ENCODE measurements at places on chromosomes 6 and 20. TPM values are rescaled to one million over a fixed set of nuclear protein-coding genes. Genes with fewer than 3 reads are reported as not detected.
A peak's percentile ranks its signal among the peaks of the same experiment; 100 is the strongest.

Gene SPAG4
- total RNA-seq: 12.8 TPM

Gene ADGRF4
- total RNA-seq: not detected

Gene SAPCD1
- 11.6 TPM for total RNA-seq

Gene TRAPPC3L
- total RNA-seq: not detected

Gene ASCC3
- total RNA-seq: 26.5 TPM

Gene ATP6V1G2
- total RNA-seq: 28.8 TPM

Gene B3GAT2
- total RNA-seq: 0.92 TPM

Gene ADGRF5
- total RNA-seq: not detected

Gene AGPAT4
- 11.9 TPM for total RNA-seq

Gene KHDC1L
- not detected for total RNA-seq

Gene STMND1
- not detected for total RNA-seq

DNA sequence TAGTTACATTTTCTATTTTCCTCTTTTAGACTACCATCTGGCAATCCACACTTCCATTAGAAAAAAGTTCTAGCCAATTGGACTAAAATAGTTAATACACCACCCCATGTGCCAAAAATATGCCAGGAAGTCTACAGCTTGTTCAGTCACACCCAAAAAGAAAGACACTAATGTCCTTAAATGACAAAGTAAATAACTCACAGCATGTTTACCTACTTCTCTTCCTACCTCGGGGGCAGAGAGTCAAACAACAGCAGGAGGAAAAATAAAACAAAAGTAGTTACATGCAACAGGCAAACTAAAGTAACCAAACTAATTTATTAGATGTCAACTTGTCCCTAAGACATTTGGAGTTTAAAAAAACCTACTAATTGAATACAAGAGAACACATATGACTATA lies 57.0 kb downstream of the UBE3D start:
- no peaks in the 10 kb centered on the region for H3K27me3 ChIP-seq
- H3K27ac ChIP-seq: no peak overlapping the region
- peaks cover 3% of the 10 kb centered on the region for H3K36me3 ChIP-seq

DNA sequence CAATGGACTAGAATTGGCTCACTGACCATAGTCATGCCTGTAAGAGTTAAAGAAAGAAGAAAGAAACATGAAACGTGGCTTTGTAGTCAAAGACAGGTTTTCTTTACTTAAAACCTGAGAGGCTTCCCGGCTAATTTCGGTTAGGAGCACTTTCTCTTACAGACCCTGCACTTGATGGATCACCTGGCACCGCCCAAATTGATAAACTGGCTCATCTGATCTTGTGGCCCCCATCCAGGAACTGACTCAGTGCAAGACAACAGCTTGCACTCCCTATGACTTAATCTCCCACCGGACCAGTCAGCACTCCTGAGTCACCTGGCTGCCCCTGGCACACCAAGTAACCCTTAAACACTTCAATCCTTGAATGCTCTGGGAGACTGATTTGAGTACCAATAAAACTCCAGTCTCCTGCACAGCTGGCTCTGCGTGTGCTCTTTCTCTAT lies 12.3 kb downstream of the TMEM14B start:
- no peaks in the 10 kb centered on the region for H3K27me3 ChIP-seq
- peak overlapping the region; percentile 50 for H3K27ac ChIP-seq
- H3K36me3 ChIP-seq: peaks cover 16% of the 10 kb centered on the region

GRCh38 chr6:108592371-108593337 lies 31.9 kb downstream of the FOXO3 start:
- no peak overlapping the region for H3K4me3 ChIP-seq
- DNase-seq: peak; percentile 66
- no peak overlapping the region for H3K27ac ChIP-seq
- H3K27me3 ChIP-seq: no peaks in the 10 kb centered on the region
- H3K4me1 ChIP-seq: peaks cover 51% of the 10 kb centered on the region

DNA sequence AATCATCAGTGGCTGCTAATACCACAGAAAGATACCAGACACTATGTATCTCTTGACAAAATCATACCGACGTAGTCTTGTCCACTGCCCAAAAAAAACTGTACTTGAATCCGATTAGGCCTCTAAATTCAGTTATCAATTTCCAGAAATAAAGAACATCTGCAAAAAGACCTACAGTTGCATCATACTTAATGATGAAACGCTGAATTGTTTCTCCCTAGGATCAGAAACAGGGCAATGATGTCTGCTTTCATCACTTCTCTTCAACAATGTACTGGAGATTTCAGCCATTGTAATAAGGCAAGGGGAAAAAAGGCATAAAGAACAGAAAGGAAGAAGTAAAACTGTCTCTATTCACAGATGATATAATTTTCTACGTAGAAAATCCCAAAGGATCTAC lies 152.0 kb downstream of the TASP1 start:
- DNase-seq: peak; percentile 31
- no peaks in the 10 kb centered on the region for H3K27me3 ChIP-seq
- no peaks in the 10 kb centered on the region for H3K36me3 ChIP-seq
- H3K27ac ChIP-seq: no peak overlapping the region
- no peaks in the 10 kb centered on the region for H3K4me1 ChIP-seq
- H3K4me3 ChIP-seq: no peak overlapping the region

- no peaks in the 10 kb centered on the region for H3K27me3 ChIP-seq
- H3K4me3 ChIP-seq: no peak overlapping the region
- H3K36me3 ChIP-seq: no peaks in the 10 kb centered on the region
- DNase-seq: no peak
- H3K27ac ChIP-seq: no peak overlapping the region
Observed at GRCh38 chr20:19460386-19460785, 247.9 kb downstream of the SLC24A3 start.

- H3K4me1 ChIP-seq: no peaks in the 10 kb centered on the region
- DNase-seq: no peak
- no peak overlapping the region for H3K4me3 ChIP-seq
Observed at GRCh38 chr6:63724721-63725120, 89.1 kb downstream of the PHF3 start.

DNA sequence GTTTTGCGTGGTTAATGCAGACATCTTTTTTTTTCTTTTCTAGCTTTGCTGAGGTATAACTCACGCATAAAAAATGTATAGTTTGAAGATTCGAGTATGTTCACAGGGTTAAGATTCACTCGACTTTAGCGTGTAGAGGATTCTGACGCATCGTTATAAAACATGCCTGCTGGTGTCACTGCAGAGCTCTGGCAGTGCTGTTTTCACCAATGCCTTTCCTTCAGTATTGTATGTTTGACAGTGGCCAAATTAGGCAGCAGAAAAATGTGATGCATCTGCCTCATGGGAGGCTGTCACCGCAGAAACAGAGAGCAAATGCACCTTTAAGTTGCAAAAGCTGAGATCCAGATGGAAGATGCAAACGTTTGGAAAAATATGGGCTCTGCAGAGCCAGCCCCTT lies 18.0 kb upstream of the SIRPB2 start:
- no peaks in the 10 kb centered on the region for H3K36me3 ChIP-seq
- no peak overlapping the region for H3K4me3 ChIP-seq
- H3K4me1 ChIP-seq: no peaks in the 10 kb centered on the region
- H3K27ac ChIP-seq: no peak overlapping the region
- peaks cover 35% of the 10 kb centered on the region for H3K27me3 ChIP-seq
- peak; percentile 6 for DNase-seq

- H3K27ac ChIP-seq: no peak overlapping the region
- peaks cover 12% of the 10 kb centered on the region for H3K4me1 ChIP-seq
- H3K36me3 ChIP-seq: no peaks in the 10 kb centered on the region
- H3K4me3 ChIP-seq: peak overlapping the region; percentile 84
Observed at GRCh38 chr6:13485303-13485702, 2.1 kb downstream of the GFOD1 start.

GRCh38 chr20:58854638-58855471 lies 2.3 kb downstream of the GNAS start:
- H3K27ac ChIP-seq: no peak overlapping the region
- no peak for DNase-seq
- peaks cover 79% of the 10 kb centered on the region for H3K27me3 ChIP-seq
- no peaks in the 10 kb centered on the region for H3K36me3 ChIP-seq
- no peaks in the 10 kb centered on the region for H3K4me1 ChIP-seq

- H3K36me3 ChIP-seq: no peaks in the 10 kb centered on the region
- H3K27me3 ChIP-seq: no peaks in the 10 kb centered on the region
- H3K4me3 ChIP-seq: no peak overlapping the region
- no peak for DNase-seq
Observed at GRCh38 chr20:32603046-32603726, 18.1 kb upstream of the NOL4L start.

GRCh38 chr20:57781901-57782300 lies 72.1 kb upstream of the PMEPA1 start:
- DNase-seq: no peak
- H3K36me3 ChIP-seq: no peaks in the 10 kb centered on the region
- peaks cover 5% of the 10 kb centered on the region for H3K4me1 ChIP-seq

DNA sequence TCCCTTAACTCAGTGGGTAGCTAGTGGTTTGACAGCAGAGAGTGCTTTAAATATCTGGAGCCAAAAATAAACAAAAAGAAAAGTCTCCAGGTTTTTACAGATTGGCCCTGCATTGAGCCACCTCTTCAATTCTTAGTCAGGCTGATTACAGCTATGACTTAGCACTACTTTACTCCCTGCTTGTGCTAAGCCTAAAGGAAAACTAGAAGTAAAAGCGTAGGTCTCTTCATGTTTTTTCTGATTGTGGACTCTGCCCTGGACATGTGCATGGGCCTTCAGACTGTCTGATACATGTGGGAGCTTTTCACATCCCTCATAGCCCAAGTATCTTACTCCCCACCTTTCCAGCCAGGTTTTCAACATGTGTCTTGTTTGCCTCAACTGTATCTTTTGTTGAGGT lies 33.3 kb downstream of the KPNA5 start:
- H3K4me1 ChIP-seq: no peaks in the 10 kb centered on the region
- H3K36me3 ChIP-seq: peaks cover 17% of the 10 kb centered on the region
- H3K27me3 ChIP-seq: no peaks in the 10 kb centered on the region
- no peak overlapping the region for H3K4me3 ChIP-seq
- DNase-seq: no peak

DNA sequence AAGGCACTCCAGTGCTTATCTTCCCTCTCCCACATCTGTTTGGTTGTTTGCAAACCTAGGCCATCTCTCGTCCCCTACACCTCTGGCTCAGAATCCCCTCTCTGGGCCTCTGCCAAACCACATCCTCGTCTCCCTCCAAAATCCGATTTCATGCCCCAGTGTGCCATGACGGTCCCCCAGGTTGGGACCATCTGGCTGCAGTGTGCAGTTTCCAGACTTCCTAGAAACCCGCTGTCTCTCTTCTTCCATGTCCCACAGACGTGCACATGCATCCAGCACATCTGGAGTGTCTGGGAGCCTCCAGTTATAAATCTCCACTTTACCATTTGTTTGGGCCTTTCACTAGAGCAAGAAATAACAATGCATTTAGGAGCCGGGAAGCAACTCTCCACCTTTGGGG lies 316.2 kb downstream of the KIF16B start:
- no peaks in the 10 kb centered on the region for H3K27me3 ChIP-seq
- no peak overlapping the region for H3K4me3 ChIP-seq

- no peak overlapping the region for H3K27ac ChIP-seq
- peak; percentile 74 for DNase-seq
- H3K36me3 ChIP-seq: no peaks in the 10 kb centered on the region
- H3K4me1 ChIP-seq: no peaks in the 10 kb centered on the region
- no peak overlapping the region for H3K4me3 ChIP-seq
Observed at GRCh38 chr6:100116411-100117194, 122.6 kb upstream of the MCHR2 start.

DNA sequence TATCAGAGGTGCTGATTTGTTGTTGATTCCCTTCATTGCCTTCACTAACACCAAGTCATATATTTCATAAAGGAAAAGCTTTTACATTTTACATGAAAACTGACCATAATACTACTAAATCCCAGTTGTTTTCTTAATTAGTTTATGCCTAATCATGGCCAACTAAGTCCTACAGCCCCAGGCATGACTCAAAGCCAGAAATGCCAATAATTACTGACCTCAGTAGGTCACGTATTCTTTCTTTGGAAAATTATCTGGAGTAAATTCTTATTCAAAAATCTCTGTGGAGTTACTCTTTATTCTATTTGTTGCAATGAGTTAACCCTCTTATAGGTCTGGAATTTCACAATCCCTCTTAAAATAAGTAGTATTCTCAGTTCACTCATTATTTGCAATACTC lies 13.5 kb upstream of the MYB start:
- no peak for DNase-seq
- H3K27ac ChIP-seq: no peak overlapping the region
- no peaks in the 10 kb centered on the region for H3K4me1 ChIP-seq
- no peak overlapping the region for H3K4me3 ChIP-seq
- no peaks in the 10 kb centered on the region for H3K36me3 ChIP-seq

DNA sequence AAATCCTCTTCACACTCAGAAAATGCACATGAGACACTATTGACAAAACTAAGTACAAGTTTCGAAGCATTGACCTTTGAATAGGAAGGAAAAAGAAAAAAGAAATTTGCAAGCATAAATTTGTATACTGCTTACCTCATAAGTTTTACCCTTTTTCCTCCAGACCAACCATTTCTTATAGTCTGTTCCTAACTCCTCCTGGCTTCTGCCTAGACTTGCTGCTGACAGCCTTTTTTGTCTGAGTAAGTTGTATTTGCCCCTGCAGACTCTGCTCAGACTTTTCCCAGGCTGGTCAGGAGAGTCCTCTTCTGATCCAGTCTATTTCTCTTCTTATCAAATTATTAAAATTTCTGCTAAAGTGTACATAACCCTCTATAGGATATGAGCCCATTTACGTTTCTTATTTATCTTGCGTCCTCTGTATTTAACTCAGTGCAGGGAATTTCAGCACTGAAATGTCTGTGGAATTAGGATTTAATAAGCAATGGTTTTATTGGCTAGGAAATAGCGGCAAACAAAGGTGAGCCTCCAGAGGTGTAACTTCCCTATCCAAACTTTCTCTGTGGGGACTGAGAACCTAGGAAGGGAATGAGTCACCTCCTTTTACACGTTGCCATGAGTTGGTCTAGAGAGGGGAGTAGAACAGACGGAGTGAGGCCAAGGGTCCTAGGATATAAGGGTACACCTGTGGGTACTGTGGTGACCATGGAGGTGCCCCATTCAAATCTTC lies 207.1 kb upstream of the MARCKS start:
- H3K27me3 ChIP-seq: no peaks in the 10 kb centered on the region
- no peak for DNase-seq
- no peak overlapping the region for H3K4me3 ChIP-seq
- peaks cover 42% of the 10 kb centered on the region for H3K4me1 ChIP-seq
- no peaks in the 10 kb centered on the region for H3K36me3 ChIP-seq

GRCh38 chr6:44278315-44278714 lies 8.1 kb downstream of the TMEM151B start:
- no peak overlapping the region for H3K27ac ChIP-seq
- DNase-seq: no peak
- H3K4me1 ChIP-seq: no peaks in the 10 kb centered on the region
- no peaks in the 10 kb centered on the region for H3K36me3 ChIP-seq
- H3K4me3 ChIP-seq: no peak overlapping the region

- H3K4me3 ChIP-seq: peak overlapping the region; percentile 21
- DNase-seq: peak; percentile 51
- peaks cover 83% of the 10 kb centered on the region for H3K27me3 ChIP-seq
- peaks cover 9% of the 10 kb centered on the region for H3K4me1 ChIP-seq
Observed at GRCh38 chr6:106512048-106512967, 117.0 kb downstream of the RTN4IP1 start.

GRCh38 chr6:158803733-158804143 lies 15.4 kb downstream of the EZR start:
- no peak overlapping the region for H3K27ac ChIP-seq
- H3K36me3 ChIP-seq: no peaks in the 10 kb centered on the region
- no peak overlapping the region for H3K4me3 ChIP-seq
- DNase-seq: peak; percentile 45
- no peaks in the 10 kb centered on the region for H3K27me3 ChIP-seq

Measured in cardiac muscle cell (in vitro differentiated cells and primary cell).